ENCODE measurements at places on chromosomes 3 and 15.
A peak's percentile ranks its signal among the peaks of the same experiment; 100 is the strongest.

DNA sequence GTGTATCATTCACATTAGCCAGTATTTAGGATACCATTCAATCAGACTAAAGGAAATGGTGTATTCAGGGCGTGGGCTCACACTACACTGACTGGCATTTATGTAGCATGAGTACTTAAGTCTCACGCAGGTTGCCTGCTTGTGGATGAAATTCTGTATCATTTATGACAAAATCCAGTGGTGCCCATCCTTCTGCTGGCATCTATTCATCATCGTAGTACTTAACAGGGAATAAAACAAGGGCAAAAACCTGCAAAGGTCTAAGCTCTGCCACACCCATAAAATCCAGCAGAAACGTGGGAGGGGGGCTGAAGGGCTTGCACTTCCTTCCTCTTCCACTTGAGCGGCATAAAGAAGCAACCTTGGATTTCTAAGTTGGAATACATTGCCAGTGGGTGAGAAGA, 2.7 kb downstream of the GAP43 start:
- DNase-seq: peak; percentile 2

GRCh38 chr3:170226426-170226960, 4.3 kb downstream of the PRKCI start:
- DNase-seq: no peak

GRCh38 chr3:46422617-46423016, 15.6 kb downstream of the CCRL2 start:
- DNase-seq: peak; percentile 24

- DNase-seq: no peak
These were observed 972 bp downstream of the UBA5 start for GRCh38 chr3:132661101-132661500.

- DNase-seq: no peak
These were observed 58.4 kb downstream of the MESD start for GRCh38 chr15:80931191-80931590.

DNA sequence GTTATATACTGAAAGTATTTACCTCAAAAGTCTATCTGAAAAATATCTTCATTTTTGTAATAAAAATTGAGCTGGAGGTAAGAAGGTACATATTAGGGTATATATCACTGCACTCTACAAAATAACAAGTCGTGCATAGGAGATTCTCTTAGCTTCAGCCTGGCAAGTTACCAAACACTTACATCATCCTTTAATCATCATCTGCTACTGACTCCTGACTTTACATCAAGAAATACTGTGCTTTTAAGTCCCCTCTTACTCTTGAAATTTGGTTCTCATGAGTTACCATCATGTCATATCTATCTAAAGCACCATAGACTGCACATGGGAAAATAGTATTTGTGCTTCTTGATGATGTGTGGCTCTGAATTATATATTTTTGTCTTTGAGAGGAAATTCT, 50.8 kb downstream of the LYSMD4 start:
- no peak for DNase-seq

DNA sequence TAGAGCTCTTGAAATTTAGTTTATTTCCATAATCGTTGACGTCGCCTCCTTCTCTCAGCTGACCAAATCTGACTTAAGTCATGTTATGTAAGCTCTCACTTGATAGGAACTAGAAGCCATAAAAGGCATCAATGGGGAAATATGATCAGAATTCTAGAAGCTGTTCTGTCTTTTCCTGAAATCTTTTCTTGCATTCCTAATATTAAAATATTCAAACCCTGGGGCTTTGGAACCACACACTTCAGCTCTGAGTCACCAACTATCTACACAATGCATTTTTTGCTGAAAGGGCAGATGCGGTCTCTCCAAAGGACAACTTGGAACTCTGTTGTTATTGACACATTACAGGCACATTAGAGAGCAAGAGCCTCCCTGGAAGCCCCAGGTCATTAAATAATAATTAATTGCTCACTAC, 91.3 kb downstream of the LARS2 start:
- no peak for DNase-seq

DNA sequence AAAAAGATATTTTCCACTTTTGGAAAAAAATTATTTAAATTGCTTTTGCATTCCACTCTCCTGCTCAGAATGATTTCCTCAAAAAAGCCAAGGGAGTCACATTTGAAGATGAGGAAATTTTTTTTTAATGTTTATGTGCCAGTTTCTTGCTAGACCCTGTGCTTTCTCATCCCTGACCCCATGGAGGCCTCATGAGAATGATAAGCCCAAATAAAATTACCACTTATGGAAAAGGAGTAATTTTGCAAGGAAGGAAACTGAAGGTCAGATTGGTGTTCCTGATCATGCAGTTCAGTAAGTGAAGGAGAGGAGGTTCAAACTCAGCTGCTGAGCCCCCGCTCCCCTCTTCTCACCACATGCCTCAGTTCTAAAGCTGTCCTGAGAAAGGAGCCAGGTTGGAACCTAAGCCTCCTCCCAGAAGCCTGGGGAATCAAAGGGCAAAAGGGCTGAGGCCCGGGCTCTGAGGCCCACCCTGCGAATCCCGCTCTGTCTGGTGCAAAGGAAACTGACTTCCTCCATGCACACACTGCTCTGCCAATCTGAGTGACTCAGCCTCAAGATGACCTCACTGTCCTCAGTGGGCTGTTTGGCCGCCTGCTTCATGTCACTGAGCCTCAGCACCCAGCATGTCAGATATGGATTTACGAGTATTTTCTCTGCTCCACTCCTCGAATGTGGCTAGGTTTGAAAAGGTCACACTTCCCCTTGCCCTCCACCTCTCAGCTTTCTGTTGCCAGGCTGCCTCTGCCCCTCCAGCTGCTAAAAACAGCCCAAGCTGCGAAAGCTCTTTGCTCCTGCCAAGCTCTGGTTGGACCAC, 56.9 kb upstream of the FLNB start:
- peak; percentile 94 for DNase-seq

- no peak for DNase-seq
These were observed 1.5 kb downstream of the VWA5B2 start for GRCh38 chr3:184230603-184231528.

DNA sequence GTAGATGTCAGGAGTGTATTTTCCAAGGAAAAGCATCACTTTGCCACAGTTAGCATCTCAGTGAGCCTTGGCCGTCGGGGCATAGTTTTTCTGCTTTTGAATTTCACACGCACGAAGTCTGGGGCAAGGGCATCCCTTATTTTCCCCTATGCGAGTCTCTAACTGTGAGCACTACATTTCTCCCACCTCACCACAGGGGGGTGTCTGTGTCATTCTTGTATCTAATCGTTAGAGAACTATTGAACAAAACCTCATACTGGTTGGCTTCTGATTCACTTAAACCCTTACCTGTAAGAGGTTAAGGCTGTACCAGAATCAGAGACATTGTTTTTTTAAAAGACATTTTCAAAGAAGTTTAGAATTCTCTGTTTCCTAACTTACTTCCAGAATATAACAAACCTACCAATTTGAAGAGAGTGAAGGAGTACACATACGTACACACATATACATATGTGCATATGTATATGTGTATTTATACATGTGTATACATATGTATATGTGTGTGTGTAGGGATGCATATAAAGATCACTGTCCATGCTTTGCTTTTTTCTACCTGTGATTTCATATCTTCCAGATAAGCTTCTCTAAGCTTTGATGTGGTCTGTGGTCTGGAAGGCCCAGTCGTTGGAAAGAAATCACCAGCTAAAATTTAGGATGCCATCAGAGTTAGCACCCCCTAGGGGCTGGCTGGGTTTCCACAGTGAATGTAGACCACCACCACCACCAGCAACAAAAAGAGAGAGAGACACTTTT, 49.4 kb downstream of the MYZAP start:
- peak; percentile 34 for DNase-seq

DNA sequence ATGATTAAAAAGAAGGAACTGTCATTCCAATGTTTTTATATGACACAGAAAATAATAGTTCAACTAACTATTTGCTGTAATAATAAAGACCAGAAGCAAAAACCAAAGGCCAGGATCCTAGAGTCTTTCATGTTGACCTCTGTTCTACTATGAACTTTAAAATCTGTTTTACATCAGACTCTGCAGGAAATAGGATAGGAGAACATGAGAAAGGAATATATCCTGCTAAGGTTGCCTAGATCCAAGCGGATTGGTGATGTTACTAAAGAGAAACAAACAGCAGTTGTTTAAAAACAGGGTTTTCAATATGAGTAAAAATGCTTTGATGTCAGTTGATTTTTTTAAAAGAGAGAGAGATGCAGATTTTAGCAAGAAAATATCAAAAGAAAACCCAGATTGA, 549.6 kb downstream of the ZIC1 start:
- no peak for DNase-seq

DNA sequence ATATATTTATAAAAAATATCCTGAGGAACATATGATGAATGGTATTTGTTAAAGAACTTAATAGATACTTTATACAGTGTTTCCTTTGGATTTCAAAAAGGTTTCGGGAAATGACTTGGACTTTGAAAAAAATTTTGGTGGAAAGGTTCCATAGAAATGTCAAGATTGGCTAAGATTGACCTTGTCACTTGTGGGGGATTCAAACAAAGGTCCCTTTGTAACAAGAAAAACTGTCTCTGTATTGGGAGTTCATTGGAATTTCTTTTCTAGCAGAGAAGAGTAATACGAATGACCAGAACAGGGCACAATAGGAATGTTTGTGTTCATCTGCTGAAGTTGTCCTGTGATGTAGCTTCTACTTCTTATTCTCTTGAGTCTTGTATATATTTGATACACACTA, 43.2 kb downstream of the ARHGEF26 start:
- DNase-seq: no peak

- DNase-seq: peak; percentile 96
These were observed 19.1 kb upstream of the EPB42 start for GRCh38 chr15:43239732-43240491.

DNA sequence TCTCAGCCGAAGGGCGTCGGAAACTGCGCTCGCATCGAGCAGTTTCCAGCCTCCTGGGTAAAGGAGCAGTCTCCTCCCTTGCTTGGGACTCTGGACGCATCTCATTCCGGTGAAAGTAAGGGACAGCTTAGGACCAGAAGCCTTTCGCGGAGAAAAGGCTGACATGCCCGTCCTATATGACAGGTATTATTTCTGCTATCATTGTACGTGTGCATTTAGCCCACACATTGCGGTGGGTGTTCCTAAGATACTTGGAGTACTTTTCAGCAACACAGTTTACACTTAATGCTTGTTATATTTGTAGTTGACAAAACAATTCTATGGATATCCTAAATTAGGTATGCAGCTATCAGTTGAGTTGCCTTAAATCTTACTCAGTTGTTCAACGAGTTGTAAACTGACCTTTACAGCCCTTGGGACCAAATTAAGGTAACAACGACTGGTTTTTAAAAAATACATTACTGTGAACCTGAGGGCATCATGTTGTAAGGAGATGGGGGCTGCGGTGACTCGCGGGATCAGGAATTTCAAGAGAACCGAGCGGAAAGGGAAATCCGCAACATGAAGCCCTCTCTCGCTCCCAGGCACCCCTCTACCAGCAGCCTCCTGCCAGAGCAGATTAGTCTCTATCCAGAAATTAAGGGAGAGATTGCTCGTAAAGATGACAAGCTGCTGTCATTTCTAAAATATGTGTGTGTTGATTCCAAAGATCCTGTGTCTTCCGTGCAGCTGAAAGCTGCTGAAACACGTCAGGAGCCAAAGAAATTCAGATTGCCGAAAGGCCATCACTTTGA, 632 bp upstream of the COPS2 start:
- DNase-seq: peak; percentile 20

DNA sequence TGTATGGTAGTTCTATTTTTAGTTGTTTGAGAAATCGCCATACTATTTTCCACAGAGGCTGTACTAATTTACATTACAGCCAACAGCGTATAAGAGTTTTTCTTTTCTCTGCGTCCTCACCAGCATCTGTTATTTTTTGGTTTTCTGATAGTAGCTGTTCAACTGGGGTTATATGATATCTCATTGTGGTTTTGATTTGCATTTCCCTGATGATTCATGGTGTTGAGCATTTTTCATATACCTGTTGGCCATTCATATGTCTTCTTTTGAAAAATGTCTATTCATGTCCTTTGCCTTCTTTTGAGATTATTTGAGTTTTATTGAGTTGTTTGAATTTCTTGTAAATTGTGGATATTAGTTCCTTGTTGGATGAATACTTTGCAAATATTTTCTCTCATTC, 114.6 kb downstream of the LRRK1 start:
- no peak for DNase-seq

GRCh38 chr15:30953731-30954378, 37.6 kb downstream of the MTMR10 start:
- peak; percentile 84 for DNase-seq

- DNase-seq: peak; percentile 56
These were observed 45.4 kb downstream of the MAP6D1 start for GRCh38 chr3:183779896-183780465.

DNA sequence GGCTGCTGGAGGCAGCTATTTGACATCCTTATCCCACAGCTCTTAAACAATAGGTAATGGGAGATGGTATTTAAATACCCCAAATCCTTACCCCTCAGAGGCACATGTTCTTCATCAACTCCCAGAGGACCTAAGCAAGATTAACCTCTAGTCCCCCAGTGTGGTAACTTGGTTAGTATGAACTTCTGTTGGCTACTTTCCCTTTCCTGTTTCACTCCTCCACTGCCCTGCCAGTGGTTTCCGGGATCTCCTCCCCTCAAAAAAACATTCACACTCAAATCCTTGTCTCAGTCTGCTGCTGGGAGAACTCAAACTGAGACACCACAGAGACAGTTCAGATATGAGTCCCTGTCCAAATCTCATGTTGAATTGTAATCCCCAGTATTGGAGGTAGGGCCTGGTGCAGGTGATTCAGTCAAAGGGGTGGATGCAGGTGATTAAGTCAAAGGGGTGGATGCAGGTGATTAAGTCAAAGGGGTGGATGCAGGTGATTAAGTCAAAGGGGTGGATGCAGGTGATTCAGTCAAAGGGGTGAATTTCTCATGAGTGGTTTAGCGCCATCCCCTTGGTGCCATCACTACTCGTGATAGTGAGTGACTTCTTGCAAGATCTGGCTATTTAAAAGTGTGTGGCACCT, 335.0 kb upstream of the CTNNB1 start:
- peak; percentile 4 for DNase-seq

- DNase-seq: no peak
These were observed 253.7 kb downstream of the ROBO1 start for GRCh38 chr3:79514069-79514468.

DNA sequence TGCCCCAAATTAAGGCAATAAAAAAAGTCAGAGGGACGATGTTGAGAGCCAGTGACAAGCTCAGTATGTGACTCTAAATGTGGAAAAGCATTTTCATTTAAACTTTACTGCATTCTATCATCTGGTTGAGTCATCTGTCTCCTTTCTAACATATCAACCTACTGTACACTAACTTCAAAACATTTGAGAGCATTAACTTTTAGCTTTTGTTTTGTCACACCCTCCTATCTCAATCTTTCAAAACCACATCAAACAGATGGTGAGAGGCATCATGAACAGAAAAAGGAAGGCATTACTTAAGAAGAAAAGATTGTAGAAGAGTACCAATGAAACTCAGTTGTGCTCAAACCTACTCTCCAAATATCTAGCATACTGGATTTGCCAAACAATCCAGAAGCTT, 4.8 kb downstream of the LRRC58 start:
- no peak for DNase-seq

- DNase-seq: no peak
These were observed 59.7 kb upstream of the FILIP1L start for GRCh38 chr3:100173961-100174360.

DNA sequence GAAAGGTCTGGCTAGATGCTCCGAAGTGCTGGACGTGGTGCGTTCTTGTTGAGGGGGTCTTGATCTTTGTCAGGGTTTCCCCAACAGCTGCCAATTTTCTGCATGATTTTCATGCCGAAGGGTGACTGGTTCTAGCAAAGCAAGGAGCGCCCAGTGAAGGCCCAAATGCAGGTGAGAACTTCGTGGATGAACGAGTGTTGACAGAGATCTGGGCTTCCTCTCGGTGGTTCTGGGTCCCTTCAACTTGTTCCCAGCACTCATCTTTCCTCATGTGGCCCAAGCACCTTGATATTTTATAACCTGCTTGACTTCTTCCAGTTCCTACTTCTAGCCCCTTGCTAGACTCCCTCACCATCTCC, 40.8 kb upstream of the TFRC start:
- DNase-seq: no peak

All from NB4 (cell line).